ENCODE measurements at places on chromosomes 16 and 17.

GRCh38 chr17:43327421-43327820 is 71.4 kb upstream of the ARL4D start:
- DNase-seq, result no peak

GRCh38 chr17:64125937-64126336 is 4.0 kb downstream of the ERN1 start:
- DNase-seq, result no peak

- DNase-seq, result no peak
These were observed 212.2 kb upstream of the FOXF1 start for GRCh38 chr16:86297866-86298757.

GRCh38 chr16:65200156-65200773 is 78.4 kb upstream of the CDH11 start:
- no peak for DNase-seq

DNA sequence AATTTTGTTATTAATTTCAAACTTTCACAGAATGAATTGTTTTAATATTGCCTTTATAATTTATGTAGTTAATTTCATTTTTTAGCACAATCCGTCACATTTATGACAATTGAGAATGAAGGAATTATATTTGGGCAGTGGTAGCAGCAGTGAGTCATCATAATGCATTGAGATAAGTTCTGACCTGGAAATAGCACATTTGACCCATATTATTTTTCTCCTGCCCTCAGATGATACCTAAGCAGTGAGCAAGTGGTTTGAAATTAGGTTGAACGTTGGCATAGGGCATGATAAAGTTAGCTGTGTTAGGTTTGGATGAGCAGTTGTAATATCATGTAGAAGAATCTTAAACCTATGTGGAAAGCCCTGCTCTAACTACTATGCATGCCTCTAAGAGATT is 1431.3 kb upstream of the CDH8 start:
- DNase-seq, result no peak

DNA sequence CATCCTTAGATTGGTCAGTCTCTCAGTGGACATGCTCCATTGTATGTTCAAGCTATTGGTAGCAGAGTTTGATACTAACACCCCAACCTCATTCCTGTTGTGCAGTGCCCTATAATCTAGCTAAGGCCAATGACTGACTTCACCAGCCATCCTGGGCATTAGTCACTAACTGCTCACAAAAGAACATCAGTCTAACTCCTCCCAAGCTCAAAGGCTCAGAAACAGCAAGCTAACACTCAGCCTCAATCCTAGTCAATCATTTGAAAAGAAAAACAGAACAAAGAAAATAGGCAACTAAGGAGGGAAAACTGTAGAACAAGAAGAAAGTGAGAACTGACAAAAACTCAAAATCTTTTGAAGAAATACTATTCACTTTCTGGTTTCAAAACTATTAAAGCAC is 199.1 kb upstream of the C17orf78 start:
- DNase-seq, result no peak

DNA sequence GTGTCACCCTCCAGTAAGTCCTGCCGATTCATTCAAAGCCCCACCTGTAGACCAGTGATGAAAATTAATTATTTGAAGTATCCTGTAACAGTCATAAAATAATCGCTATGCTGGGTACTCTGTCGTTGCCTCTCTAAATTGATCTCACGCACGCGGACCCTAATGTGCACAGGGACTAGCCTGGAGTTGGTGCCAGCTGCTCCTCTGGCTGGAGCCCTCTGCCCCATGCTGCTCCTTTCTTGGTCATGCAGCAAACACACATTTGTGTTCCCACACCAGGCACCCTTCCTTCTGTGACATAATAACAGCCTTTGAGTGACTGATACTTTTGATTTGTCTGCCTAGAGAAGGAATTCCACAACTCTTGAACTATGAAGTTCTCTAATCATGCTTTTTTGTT is 16.0 kb downstream of the RAB11FIP3 start:
- no peak for DNase-seq

GRCh38 chr16:48542020-48542473 is 67.9 kb downstream of the N4BP1 start:
- DNase-seq, result no peak

DNA sequence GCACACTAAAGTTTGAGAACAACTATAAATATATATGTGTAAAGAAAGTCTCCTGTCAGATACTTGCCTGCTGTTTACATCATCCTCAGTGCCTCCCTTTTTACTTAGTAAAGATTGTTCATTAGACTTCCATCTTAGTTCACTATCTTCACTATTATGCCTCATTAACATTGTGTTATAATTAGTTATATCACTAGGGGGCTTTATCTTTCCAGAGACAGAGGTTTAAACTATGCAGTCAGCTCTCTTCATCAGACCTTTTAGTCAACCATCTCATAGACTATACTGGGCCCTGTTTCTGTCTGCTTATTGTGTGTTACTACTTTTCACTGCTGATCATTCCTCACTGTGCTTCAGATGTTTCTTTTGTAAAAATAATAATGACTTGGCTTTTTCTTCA is 630.8 kb upstream of the KIF2B start:
- DNase-seq, result no peak

DNA sequence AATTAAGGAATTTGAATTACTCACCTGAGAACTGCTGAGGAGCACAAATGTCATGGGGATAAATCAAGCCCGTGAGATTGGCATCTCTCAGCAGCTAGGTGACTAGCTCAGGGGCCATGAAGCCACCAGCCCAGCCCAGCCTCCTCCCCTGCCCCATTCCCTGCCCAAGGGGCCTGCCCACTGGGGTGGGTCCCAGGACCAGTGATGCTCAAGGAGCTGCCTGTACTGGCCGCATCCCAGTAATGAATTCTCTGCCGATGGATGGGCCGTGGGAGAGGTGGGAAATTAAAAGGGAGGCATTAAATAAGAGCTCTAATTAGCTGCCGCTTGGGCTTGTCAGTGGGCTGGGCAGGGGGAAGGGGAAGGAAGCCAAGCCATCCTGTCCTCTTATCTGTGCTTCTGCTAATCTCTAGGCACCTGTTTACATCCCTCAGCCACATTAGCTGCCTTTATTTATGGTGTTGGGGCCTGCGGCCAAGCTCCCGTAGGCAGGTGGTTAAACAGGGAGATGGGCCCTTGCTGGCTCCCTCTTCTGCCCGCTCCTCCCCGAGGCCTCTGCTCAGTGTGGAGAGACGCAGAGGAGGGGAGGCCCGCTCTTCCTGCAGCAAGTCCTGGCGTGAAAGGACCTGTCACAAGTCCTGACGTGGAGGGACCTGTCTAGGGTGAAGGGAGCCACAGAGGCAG is 48.8 kb downstream of the PIPOX start:
- no peak for DNase-seq

DNA sequence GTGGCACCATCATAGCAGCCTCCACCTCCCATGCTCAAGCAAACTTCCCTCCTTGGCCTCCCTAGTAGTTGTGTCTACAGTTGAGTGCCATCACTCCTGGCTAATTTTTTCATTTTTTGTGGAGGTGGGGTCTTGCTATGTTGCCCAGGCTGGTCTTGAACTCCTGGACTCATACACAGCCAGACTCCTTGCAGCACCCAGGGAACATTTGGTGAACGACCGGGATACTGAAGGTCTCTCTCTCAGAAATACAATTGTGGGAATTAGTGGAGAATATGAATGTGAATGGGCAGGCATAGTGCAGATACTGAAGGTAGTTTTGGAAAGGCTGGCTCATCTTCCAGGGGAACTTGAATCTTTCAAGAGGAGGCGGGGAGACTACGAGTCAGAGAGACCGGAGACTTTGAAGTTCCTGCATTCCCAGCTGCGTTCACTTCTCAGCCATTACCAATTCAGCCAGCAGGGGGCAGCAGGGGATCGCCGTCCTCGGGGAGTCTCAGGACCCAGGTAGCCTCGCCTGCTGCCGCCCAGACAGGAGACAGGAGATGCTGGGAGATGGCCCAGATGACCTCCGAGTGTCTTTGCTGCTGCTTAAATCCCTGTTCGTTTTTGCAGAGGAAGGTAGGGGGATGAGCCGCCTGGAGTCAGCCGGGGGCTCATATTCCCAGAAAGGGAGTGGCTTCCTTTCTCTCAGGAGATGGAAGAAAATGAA is 68.6 kb downstream of the HAPSTR1 start:
- no peak for DNase-seq

GRCh38 chr16:66901626-66902025 is 17.1 kb downstream of the CDH16 start:
- DNase-seq, result no peak

GRCh38 chr17:79272666-79273219 is 198.1 kb downstream of the ENGASE start:
- no peak for DNase-seq

DNA sequence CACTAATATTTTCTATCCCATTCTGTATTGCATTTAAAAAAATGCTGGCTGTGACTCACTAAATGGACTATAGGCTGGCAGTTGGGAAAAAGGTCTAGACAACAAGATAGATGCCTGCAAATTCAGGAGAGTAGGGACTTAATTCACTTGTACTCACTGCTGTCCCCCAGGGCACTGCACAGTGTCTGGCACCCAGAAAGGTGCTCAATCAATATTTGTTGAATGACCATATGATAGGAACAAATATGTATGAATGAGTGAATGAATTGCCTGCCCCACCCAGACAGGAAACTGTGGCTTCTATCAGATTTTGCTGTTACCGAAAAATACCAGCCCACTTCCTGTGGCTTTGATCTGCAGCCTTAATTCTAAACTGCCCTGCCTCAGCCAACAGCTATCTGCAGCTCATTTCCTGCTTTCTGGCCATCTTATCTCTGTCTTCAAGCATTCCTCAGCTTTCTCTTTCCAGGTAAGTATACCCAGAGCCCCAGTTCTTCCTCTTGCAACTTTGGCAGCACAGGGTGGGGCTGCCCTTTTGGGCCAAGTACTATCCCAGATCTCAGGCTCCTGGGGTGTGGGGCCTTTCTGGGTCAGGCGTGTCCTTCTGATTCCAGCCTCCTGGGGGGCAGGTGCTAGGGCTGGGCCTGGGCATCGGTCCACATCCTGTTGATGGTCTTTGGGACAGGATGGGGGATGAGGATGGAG is 15.3 kb upstream of the TNS4 start:
- no peak for DNase-seq

DNA sequence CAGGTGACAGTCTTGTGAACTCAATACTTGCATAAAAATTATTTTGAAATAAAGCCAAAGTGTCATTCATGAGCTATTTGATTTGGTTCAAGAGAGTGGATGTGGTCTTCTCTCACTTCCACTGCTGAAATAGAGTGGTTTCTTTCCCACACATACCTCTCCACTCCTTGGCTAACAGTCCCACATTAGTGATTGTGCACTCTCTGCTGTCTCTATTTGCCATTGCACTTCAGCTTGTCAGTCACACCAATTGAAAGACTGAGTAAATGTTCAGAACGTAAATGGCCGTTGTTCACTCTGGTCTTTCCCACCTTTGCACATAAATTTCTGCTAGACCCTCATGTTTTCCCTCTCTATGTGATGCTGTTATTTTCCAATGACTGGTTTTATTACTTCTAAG is 197.5 kb downstream of the FTO start:
- no peak for DNase-seq

DNA sequence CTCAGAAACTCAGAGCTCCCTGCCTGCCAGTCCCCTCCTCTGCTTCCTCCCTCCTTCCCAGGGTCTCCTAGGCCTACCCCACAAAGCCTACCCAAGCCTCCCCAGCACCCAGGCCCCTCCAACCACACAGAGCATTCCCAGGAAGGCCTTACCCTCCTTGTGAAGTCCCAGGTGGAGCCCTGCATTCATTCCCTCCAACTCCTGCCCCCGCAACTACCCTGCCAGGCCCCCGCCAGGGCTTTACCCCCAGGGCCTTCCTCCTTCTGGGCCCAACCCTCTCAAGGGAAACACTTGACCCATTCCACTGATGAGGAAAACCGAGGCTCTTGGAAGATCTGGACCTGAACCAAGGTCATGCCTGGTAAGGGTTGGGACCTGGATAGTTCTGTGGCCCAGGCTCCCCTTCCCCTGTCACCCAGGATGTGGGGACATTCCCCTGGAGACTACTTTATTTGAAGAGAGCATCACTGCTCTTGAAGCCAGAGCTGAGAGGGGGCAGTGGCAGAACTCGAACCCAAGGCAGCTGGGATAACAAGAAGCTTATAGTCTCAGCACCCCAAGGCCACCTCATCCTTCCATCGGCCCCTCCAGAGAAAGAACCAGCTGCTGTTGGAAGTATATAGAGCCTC is 12.5 kb downstream of the PLLP start:
- no peak for DNase-seq

DNA sequence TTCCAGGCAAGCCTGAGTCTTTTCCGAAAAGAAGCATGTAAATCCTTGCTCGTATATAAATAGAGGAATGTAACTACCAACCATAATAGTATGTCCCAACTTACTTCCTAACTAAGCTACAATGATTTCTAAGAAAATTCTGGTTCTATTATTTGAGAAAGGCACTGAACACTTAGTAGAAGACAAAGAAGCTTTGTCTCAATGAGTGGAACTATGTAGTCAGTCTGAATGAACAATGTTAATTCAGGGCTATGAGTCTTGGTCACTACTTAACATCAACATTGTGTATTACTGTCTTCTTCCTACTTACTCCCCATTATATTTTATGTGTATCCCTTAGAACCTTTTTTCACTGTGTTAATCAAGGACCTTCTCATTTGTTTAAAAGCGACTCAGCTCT is 206.0 kb downstream of the CYB561 start:
- DNase-seq, result no peak

DNA sequence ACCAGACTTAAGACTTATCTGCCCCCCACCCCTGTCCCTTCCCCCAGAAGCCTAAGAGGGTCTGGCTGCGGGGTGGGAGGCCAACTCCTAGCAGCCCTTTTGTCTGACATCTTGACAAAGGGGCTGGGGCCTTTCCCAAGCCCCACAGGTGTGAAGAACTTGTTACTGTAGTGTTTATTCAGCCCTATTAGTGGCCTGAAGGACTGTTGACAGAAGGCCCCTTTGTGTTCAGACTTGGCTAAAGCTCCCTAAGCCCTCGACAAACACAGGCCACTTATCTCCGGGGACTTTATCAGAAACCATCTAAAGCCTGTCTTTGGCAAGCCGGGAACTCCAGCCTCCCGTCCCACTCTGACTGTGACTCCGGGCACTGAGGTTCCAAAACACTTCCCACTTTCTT is 129.8 kb downstream of the NTN1 start:
- no peak for DNase-seq

GRCh38 chr16:54344646-54345630 is 58.4 kb upstream of the IRX3 start:
- no peak for DNase-seq

- no peak for DNase-seq
These were observed 49.4 kb downstream of the XPO6 start for GRCh38 chr16:28162326-28162877.

DNA sequence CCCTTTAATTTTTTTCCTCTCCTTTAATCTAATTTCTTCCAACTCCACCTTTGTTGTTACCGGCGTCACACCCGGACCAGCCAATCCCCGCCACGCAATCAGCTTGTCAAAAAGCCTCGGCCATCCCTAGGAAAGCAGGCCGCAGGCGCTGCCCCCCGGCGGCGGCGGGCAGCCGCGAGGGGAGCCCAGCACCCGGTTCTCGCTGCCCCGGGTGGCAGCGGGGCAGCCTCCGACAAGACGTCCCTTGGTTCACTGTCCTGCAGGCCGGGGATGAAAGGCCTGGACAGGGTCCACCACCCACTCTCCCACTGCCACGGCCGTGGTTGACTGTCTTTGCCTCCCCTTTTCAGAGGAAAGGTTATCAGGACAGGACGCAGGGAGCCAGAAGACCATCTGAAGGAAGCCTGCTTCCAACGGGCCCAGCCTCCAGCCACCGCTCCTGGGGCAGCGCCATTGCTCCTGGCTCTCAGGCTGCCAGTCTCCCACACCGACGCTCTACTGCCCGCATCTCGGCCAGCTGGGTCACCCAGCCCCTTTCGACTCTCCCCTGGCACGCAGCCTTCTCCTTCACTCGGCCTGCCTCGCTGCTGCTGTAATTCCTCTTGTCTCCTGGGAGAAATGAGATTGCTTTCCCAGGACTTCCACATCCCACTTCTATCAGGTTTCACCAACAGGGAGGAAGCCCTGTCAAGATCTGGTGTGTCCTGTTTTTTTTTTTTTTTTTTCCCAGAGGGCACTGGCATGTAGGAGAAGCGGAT is 2.8 kb upstream of the UBTF start:
- no peak for DNase-seq

Data from GOT3 (cell line).